ENCODE measurements at places on chromosomes 3 and 15. TPM values are rescaled to one million over a fixed set of nuclear protein-coding genes. Genes with fewer than 3 reads are reported as not detected.

GRCh38 chr15:61188168-61188567 is 40.9 kb downstream of the RORA start:
- DNase-seq: no peak

- DNase-seq: no peak
Observed at GRCh38 chr3:191393146-191393545, 62.8 kb upstream of the UTS2B start.

- no peak for DNase-seq
Observed at GRCh38 chr3:112871735-112872134, 25.1 kb upstream of the CD200R1L start.

The DUOXA2 gene
- not detected for total RNA-seq

The GPR149 gene
- total RNA-seq: not detected

Measured in neural crest cell (in vitro differentiated cells).